IPS DF 19.7 (cell line): ENCODE measurements at places on chromosomes 5 and 9.

GRCh38 chr5:53487436-53487835 lies 7.0 kb downstream of the FST start:
- DNase-seq: no peak

DNA sequence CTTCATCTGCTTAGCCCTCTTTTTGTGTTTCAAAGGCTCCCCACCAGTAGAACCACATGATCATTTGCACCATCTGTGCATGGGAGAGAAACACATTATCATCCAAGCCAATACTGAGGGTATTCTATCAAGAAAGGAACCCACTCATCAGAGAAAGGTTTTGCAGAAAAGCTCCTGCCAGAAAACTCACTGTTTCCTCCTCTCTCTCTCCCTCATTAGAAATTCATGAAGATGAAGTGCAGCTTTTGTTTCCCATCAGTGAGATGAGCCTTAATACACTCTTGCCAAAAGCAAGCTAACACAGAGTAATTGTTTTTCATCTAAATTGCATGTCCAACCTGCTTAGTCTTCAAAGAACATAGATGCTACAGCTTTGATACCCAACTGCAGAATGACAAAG lies 142.4 kb upstream of the GRAMD2B start:
- DNase-seq: no peak

GRCh38 chr5:77850536-77851175 lies 74.5 kb upstream of the TBCA start:
- DNase-seq: no peak

DNA sequence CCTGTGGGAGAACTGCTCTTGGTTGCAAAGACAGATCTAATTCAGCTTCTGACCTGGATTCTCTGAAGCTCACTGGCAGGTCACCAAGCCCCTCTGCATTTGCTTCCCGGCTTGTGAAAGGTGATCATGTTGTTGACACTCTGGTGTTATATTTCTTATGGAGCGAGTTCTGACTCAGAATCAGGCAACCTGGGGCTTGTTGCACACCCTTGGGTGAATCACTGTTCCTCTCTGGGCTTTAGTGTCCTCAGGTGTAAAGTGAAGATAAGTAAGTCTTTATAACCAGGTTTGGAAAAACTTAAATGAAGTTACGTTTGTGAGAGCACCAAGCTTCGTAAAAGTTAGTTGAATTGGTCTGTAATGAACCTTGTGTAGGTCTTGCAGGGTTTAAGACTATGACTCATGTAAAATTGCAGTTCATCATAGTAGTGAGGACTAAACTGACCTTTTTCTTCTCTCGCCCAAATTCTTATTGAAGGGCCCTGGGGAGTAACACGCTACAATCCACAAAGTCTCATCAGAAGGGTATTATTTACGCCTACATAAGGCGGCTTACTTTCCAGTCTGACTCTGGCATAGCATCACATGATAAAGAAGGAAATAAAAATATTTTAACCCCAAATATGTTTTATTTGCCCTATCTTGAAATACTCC lies 218.6 kb downstream of the TMEM38B start:
- no peak for DNase-seq

GRCh38 chr5:175202463-175203068 lies 241.4 kb downstream of the DRD1 start:
- no peak for DNase-seq

GRCh38 chr5:27402828-27403227 lies 364.4 kb upstream of the CDH9 start:
- no peak for DNase-seq

GRCh38 chr9:91359734-91360470 lies 1.8 kb downstream of the AUH start:
- DNase-seq: no peak

GRCh38 chr5:121053055-121053985 lies 589.2 kb downstream of the PRR16 start:
- no peak for DNase-seq

DNA sequence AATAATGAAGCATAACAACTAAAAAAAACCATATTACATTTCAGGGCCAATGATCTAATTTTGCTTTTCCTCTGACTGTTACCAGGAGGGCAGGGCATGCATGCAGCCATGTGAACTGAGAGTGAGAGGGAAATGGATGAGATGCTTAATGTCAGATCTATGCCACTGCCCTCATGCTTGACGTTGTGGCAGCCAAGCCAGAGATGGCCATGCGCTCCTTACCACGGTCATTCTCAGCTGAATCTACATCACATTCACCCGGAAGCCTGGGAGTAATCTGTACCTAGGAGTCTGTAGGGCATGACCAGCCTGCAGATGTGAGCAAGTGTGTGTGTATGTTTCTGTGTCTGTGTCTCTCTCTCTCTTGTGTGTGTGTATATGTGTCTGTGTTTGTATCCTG lies 183.7 kb downstream of the KDM4C start:
- DNase-seq: no peak

DNA sequence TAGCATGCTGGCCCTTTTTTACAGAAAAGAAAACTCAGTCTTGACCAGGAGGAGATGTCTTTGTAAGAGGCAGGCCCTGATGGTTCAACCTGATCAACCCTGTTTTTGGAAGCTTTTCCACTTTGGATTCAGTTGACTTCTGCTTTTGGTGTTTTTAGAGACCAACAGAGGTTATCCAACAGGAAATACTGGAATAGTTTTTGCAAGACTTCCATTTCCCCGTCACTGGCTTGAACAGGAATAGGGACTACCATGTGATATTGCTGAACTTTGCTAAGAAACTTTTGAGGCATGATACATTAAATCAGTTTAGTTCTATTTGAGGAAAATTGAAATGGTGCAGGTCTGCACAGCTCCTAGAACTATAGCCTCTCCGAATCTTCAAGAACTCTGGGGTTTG lies 17.1 kb upstream of the DAB2 start:
- DNase-seq: no peak

GRCh38 chr9:22124263-22125011 lies 115.3 kb upstream of the CDKN2B start:
- DNase-seq: no peak

- DNase-seq: peak; percentile 17
Observed at GRCh38 chr5:5014586-5015235, 125.4 kb upstream of the ADAMTS16 start.

GRCh38 chr9:114914139-114914538 lies 16.3 kb downstream of the TNFSF8 start:
- no peak for DNase-seq

- DNase-seq: no peak
Observed at GRCh38 chr5:128469912-128470311, 68.1 kb downstream of the FBN2 start.

DNA sequence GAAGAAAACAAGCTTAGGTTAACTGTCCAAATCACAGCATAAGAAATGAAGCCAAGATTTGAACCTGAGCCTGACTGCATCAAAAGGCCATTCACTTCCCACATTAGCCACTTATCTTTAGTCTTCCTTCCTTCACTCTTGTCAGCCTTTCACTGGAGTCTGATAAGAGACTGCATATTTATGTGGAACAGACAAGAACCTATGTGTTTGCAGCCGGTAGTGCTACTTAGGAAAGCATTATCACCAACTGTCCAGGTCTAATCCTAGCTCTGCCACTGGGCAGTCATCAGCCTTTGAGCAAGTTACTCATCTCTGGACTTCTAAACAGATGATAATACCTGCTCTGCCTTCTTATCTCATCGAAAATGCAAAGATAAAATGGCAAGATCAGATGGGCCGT lies 12.1 kb upstream of the ATP6V0E1 start:
- no peak for DNase-seq

GRCh38 chr5:149545327-149545726 lies 5.9 kb downstream of the CSNK1A1 start:
- no peak for DNase-seq

DNA sequence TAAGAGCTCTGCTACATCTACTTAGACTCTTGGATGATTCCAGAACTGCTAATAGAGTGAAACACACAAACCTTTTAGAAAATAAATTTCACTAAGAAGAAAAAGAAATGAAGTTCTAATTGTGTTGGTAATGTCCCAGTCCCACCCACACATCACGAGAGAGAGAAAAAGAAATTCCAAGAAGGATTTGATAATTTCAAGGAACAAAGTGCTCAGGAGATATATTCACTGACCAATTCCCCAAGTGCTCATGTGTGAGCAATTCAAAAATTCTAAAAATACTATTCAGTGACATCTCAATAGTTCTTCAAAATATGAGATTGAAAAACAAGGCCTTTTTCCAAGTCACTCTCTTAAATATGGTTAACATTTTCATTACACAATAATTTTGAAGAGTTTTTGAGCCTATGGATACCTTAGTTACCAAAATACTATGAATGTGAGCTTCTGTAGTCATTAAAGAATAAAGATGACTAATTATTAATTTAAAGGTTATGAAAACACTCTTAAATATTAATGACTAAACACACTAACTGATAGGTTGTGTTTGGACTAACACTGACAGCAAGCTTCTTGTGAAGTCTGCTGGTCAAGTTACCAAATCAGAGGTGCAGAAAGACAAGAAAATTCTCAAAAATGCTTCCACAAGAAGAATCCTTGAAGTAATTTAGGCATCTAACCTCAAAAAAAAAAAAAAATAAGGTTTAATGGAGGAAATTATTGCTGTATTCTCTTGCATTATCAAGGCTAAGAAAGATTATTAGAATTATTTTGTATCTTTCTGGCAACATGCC lies 245.3 kb downstream of the PDE4D start:
- DNase-seq: no peak

DNA sequence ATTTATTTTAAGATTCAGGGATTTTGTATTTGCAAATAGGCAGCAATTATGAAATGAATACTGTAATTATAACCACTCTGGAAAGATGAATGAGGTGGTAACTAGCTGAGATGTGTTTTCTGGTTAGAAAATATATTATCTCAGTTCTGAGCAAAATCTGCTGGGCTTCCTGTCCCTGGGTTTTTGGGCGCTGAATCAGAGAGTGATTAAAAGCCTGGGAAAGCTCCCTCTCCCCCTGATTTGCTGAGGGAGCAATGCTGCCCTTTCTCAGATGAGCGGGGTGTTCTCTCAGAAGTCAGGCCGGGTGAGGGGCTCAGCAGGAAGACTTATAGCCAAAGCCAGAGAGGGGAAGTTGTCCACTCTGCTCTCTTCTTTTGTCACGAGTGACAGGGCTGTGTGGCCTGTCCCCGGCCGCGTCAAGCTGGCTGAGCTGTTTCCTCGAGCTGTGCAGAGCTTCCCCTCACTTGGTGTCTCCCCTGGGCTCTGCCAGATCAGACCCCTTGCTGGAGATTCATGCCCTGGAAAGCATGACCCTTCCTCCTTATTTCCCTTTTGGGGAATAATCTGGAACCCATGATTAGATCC lies 39.8 kb upstream of the PITX1 start:
- DNase-seq: no peak

DNA sequence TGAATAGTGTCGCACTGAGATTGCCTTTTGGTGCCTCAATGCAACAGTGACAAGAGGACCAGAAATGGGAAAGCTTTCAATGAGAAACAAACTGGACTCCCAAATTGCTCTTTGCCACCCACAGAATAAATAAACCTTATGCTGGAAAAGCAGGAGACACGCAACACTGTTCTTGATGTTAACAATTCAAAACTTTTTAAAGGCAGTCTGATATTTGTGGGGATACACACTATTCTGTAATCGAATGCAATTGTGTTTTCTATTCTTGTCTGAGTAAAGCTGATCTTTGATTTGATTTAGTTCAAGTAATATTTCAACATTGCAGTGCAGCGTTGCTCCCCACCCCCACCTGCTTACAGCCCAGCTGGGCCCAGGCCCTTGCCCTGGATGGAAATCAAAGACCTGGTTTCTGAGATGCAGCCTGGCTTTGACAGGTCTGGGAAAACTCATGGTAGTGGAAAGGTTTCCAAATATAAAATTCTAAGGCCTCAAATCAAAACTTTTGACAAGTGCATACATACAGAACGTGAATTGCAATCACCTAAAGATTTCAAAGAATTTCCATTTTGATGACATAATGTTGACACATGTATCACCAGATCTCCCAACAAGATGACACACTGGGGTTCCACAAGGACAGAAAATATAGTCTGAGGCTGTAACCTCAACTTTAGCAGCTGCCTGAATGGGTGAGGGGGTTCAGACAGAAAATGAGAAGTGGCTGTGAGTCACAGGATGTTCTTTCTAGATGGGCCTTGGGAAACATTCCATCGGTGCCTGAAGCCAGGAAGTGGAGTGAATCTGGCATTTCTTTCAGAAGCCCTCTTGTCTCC lies 55.1 kb downstream of the ABCA1 start:
- DNase-seq: no peak

DNA sequence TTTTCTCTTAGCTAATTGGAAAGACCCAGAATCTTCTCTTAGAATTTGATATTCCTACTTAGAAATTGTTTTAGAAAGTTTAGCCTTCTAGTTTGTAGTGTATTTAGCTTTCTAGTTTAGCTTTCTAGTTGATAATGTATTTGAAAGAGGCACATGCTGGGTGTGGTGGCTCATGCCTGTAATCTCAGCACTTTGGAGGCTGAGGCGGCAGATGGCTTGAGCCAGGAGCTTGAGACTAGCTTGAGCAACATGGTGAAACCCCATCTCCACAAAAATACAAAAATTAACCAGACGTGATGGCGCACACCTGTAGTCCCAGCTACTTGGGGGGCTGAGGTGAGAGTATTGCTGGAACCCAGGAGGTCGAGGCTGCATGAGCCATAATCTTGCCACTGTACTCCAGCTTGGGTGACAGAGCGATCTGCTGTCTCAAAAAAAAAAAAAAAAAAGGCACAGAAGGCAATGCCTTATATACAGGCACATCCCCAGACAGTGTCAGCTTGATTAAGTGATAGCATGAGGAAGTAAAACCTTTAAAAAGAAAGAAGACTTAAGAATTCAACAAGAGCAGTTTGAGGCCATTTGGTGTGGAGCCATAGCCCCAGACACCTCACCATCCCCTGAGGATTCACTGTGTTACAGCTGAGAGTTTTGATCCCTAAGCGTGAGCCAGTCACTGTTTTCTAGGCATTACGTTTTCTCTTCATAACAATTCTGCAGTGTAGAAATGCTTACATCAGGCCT lies 34.6 kb downstream of the ZSWIM6 start:
- no peak for DNase-seq

GRCh38 chr9:4581035-4581760 lies 80.9 kb upstream of the PLPP6 start:
- no peak for DNase-seq

DNA sequence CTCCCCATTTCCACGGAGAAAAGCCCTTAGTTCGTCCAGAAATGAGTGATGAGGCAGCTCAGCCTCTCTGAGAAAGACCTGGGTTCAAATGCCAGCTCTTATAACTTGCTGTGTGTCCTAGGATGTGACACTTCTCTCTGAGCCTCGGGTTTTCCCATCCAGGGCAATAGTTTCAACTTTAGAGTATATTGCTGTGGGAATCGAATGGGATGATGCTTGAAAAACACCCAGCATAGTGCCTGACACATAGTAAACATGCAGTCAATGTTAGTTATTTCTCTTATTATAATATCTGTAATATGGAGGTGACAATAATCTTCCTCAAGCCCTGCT lies 430 bp upstream of the MAPKAP1 start:
- DNase-seq: no peak

- no peak for DNase-seq
Observed at GRCh38 chr9:94929369-94929756, 202.9 kb downstream of the AOPEP start.

- no peak for DNase-seq
Observed at GRCh38 chr5:67203701-67204074, 7.1 kb upstream of the CD180 start.

- no peak for DNase-seq
Observed at GRCh38 chr9:5492965-5493678, 17.2 kb upstream of the PDCD1LG2 start.

- no peak for DNase-seq
Observed at GRCh38 chr5:76685704-76686103, 30.2 kb upstream of the F2R start.

- DNase-seq: no peak
Observed at GRCh38 chr5:23629396-23629795, 122.0 kb downstream of the PRDM9 start.

- DNase-seq: no peak
Observed at GRCh38 chr9:117445631-117446030, 30.8 kb upstream of the ASTN2 start.

GRCh38 chr9:132243156-132244074 lies 81.6 kb downstream of the NTNG2 start:
- no peak for DNase-seq
